ENCODE measurements at places on chromosomes 3 and 15.

DNA sequence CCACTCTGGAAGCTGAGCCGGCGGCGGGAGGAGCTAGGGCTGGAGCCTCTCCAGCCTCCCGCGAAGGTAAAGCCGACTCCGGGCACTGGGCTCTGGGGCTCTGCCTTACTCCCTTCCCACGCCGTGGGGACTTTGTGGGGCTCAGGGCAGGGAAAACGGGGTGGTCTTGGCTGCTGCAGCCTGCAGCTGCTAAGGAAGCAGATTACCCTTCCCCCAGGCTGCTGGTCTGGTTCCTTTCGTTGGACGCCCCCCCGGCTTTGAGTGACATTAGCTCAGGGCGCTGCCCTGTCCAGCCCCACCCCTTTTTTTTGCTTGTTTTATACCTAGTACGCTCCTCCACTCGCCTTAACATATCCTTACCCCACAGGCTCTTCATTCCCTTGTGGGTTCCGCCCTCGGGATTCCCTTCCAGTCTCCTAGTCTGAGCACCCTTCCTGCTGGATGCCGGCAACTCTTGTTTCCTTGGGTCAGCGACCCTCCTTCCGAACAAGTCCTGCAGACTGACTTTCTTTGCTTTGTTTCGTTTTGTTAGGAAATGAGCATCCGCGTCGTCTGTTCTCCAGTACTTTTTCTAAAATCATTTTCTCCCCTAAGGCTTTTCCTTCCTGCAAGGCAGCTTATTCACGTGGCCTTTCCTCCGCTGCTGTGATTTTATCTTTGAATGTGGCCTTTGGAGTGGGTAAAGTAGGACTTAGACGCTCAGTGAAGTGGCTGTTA lies 551 bp downstream of the DNAJC13 start:
- DNase-seq: no peak

DNA sequence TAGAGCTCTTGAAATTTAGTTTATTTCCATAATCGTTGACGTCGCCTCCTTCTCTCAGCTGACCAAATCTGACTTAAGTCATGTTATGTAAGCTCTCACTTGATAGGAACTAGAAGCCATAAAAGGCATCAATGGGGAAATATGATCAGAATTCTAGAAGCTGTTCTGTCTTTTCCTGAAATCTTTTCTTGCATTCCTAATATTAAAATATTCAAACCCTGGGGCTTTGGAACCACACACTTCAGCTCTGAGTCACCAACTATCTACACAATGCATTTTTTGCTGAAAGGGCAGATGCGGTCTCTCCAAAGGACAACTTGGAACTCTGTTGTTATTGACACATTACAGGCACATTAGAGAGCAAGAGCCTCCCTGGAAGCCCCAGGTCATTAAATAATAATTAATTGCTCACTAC lies 91.3 kb downstream of the LARS2 start:
- DNase-seq: peak; percentile 75

DNA sequence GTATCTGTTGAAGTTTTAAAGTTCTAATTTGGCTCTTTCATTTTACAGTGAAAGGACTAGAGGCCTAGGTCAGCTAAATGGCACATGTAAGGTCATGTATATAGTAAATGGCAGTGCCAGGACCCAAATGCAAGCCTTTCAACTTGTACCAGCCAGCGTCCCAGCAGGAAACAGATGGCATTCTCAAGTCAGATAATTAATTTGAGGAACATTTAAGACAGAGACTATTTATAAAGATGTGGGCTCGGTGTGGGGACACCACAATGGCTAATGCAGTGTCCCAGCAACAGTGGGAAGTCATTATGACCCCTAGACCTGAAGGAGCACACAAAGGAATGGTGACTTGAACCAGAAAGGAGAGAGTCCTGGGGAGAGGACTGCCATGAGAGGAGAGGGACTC lies 6.1 kb downstream of the MINDY4B start:
- no peak for DNase-seq

- DNase-seq: no peak
Observed at GRCh38 chr3:31157047-31157694, 262.7 kb upstream of the GADL1 start.

DNA sequence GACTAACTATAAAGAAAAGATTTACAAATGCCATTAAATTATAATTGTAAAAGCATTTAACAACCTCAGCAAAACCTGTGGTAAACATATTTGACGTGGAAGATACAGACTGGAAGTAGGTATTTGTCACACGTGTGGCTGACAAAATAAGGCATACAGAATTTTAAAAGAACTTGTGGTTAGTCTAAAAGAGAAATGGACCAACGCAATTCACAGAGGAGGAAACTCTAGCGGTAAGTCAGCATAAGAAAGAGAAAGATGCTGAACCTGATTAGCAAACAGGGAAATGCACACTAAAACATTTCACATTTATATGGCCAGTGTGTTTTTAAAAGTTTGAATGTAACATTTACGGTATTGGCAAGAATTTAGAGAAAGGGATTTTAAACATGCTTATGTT lies 35.3 kb downstream of the KCNH8 start:
- no peak for DNase-seq

GRCh38 chr3:155517903-155518302 lies 224.4 kb upstream of the STRIT1 start:
- DNase-seq: no peak

DNA sequence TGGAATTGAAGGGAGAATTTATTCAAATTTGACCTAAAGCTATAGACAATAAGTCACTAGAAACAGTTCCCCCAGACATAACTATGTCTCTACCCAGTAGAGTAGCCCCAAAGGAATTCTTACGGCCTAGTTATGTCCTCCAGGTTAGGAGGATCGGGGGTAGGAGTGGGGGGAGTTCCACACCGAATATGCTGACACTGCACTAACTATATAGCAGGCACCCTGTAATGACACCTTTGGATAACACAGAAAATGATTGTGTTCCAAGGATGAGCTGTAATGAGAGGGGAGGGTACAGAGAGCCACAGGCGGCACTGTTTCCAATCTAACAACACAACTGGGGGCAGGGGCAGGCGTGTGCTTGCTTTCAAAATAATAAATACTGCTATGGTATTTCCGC lies 376.2 kb upstream of the RORA start:
- no peak for DNase-seq

- DNase-seq: no peak
Observed at GRCh38 chr15:26967719-26968269, 3.2 kb upstream of the GABRG3 start.

- DNase-seq: no peak
Observed at GRCh38 chr3:46642971-46643370, 30.6 kb downstream of the FAM240A start.

DNA sequence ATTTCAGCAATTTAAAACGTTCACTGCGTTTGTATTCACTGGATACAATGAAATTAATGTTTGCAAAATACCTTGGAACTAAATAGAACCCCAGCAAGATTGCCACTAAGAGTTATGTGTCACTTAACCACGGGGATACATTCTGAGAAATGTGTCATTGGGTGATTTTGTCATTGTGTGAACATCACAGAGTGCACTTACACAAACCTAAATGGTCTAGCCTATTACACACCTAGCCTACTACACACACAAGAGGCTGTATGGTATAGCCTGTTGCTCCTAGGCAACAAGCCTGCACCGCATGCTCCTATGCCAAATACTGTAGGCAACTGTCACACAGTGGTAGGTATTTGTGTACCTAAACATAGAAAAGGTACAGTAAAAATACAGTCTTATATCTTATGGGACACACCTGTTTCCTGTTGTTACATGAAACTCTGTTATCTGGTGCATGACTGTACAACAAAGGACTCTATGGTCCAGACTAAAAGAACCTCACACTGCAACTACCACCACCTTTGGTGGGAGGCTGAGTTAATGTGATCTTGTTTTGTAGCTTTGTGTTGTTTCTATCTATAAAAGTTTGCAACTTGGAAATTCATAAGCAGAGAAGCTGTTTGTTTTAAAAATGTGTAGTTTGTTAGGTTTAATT lies 92.2 kb upstream of the NTRK3 start:
- DNase-seq: no peak

GRCh38 chr3:113439606-113440005 lies 1.7 kb downstream of the CFAP44 start:
- no peak for DNase-seq

GRCh38 chr15:47806008-47806407 lies 88.7 kb downstream of the SEMA6D start:
- no peak for DNase-seq

DNA sequence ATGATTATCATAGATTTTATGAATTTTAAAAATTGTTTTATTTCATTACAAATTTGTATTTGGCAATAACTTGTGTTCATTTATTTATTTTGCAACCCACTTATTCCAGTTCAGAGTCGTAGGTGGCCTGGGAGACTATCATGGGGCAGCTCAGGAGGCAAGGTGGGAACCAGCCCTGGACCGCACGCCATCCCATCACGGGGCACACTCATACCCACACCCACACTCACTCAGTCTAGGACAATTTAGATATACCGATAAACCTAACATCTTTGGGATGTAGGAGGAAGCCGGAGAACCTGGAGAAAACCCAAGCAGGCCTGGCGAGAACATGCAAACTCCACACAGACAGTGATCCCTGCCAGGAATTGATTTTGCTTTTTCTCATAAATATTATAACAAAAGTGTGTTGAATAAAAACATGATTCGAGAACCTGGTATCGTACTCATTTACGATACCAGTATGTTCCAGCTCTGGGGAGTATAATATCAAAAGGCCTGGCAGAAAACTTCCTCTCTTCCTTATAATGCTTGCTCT lies 205.3 kb downstream of the NFKBIZ start:
- DNase-seq: no peak

DNA sequence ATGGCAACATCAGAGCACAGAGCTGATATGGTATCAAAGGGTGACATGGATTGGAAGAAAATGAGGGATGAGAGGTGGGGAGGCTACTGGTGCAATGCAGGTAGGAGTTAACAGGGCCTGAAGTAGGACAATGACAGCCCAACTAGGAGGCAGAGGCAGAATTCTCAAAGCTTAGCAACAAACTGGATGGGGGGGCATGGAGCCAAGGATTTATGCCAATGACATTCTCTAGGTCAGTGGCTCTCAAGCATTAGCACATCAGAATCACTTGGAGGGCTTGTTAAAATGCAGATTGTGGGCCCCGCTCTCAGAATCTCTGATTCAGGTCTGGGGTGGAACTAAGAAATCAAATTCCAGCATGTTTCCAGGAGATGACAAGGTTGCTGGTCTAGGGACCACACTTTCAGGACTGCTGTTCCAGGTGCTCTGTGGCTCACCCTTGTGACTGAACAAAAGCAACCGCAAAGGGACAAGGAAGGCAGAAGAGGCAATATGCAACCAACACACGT lies 98.0 kb upstream of the TNIK start:
- no peak for DNase-seq

DNA sequence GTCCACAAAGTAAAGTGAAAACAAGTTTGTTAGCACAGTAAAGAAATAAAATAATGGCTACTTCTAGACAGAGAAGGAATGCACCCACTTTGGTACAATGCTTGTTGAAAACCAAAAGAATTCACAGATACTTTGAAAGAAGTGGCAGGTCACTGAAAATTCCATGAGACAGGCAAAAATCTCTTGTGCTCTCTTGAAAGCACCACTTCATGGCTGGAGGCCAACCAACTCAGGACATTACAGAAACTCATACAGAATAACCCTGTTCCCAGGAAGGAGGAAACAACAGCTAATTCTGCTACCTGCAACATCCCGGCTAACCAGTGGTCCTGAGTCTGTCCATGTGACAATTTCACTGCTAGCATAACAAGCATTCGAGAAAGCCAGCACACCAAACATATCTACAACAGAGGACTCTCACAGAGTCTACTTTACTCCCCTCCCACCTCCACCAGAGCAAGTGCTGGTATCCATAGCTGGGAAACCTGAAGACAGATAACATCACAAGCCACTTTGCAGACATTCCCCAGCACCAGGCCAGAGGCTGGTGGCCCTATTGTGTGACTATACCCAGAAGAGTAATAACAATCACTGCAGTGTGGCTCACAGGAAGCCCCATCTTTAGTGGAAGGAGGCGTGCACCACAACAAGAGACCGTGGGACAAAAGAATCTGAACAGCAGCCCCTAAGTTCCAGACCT lies 255.3 kb upstream of the SLITRK3 start:
- DNase-seq: no peak

DNA sequence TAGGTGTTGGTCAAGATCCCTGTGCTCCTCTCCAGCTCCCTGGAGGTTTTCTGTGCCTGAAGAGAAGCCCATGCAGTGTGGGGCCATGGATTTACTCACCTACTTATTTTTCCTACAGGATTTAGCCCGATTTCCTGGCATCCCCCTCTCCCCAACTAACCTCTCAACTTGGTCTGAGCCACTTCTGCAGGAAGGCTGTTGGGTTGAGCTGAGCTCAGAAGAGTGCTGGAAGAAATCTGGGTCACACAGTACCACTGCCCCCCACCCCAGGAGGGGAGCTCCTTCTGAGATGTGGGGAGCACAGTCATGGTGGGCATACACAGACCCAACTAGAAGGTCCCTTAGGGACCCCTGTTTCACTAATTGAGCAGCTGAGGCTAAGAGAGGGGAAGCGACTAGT lies 34.4 kb upstream of the SLCO2A1 start:
- DNase-seq: no peak

DNA sequence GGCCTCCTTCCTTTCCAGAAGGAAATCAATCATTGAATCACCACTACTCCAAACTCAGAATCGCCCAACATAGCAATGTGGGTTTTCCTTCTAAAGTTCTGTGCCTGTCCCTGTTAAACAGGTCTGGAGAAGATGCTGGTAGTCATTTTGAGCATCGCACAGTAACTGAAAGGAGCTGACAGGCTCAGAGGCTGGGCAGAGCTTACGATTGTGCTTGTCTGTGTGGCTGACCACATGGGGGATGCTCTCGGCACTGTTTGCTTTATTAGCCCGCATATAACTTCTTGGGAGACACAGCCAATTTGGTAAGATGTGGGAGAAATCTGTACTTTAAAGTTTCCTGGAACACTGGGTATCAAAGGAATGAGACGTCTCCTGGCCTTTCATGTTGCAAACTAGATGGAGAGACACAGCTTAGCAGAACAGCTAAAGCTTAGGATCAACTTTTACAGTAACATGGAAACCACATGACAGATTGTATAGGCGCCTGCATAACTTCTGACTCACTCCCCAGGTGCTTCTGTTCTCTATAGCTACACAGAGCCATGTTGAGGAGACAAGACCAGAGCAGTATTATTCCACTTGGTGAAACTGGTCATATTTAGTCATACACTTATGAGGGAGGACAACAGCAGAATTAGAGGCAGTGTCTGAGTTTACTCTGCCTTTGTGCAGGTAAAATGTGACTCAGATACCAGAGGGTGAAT lies 374.1 kb downstream of the RORA start:
- DNase-seq: no peak

DNA sequence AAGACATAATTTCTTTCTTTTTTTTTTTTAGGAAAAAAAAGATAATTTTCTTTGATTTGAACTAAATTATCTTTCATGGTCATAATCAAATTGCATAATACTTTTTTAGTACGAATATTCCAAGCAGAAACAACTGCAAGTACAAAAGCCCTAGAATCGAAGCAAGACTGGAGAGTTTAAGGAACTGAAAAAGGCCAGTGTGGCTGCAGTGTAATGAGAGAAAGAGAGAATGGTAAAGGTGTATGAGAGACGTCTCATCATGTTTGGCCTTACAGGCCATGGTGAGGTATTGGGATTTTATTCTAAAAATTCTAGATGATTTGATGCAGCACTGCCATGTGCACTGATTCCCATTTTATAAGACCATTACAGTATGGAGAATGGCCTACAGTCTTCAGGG lies 180.9 kb downstream of the SUCNR1 start:
- DNase-seq: no peak
